ENCODE measurements at places on chromosomes 13 and 19. TPM values are rescaled to one million over a fixed set of nuclear protein-coding genes. Genes with fewer than 3 reads are reported as not detected.

IL17D gene
- 1.3 TPM for total RNA-seq

PABPC3 gene
- under 0.01 TPM for total RNA-seq

TYROBP gene
- total RNA-seq: not detected

CCL25 gene
- not detected for total RNA-seq

ERICH6B gene
- total RNA-seq: not detected

GJB2 gene
- not detected for total RNA-seq

JAK3 gene
- total RNA-seq: 1.7 TPM

Measured in dermis microvascular lymphatic vessel endothelial cell (primary cell).